ENCODE measurements at places on chromosomes 4 and X.
A peak's percentile ranks its signal among the peaks of the same experiment; 100 is the strongest.

DNA sequence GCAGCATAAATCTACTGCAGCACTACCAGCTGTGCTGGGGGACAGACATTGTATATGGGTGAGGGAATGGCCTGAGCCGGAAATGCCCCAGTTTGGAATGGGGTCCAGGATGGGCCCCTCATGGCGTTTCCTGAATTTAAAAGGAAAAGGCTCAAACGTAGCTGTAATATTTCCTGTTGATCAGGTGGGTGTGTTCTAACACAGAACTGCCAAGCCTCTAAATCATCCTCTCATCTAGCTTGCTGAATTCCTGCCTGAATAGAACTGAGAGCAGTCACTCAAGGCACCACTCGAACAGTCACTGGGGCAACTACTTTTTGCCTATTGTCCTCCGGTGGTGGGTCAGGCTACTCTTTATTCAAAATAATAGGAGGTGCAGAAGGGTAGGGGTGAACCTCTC is 28.7 kb downstream of the ADH6 start:
- no peak for DNase-seq

GRCh38 chrX:2314831-2315365 is 185.9 kb downstream of the DHRSX start:
- DNase-seq = no peak

DNA sequence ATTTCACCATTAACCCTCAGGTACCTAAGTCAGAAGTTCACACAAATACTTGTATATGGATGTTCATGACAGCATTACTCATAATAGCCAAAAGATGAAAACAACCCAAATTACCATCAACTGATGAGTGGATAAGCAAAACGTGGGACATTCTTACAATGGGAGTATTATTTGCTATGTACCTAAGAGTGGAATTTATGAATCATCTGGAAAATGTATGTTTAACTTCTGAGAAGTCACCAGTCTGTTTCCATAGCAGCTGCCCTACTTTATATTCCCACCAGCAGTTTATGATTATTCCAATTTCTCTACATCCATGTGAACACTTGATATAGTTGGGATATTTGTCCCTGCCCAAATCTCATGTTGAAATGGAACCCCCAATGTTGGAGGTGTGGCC is 1478.9 kb downstream of the PCDH19 start:
- no peak for DNase-seq

GRCh38 chr4:46844325-46844917 is 64.6 kb downstream of the COX7B2 start:
- DNase-seq = peak; percentile 68

- no peak for DNase-seq
These were observed 81.7 kb downstream of the ZC4H2 start for GRCh38 chrX:64894454-64895038.

DNA sequence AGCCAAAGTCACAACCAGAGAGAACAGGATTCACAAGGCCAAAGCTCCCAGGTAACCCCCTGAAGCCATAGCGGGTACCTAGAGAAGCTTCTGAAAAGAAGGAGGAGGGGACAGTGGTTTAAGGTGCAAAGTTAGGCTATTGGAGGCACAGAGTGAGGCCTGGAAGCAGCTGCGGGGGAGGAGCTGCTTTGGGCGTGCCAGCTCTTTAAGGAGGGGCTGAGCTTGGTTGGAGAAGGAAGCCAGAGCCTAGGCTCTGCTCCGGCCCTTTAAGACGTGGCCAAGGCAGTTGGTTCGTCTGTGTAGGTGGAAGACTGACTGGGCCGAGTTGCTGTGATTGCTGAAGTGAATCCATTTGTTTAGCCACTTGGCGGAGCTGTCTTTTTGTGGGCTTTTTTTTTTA is 1.5 kb downstream of the KLF8 start:
- no peak for DNase-seq

DNA sequence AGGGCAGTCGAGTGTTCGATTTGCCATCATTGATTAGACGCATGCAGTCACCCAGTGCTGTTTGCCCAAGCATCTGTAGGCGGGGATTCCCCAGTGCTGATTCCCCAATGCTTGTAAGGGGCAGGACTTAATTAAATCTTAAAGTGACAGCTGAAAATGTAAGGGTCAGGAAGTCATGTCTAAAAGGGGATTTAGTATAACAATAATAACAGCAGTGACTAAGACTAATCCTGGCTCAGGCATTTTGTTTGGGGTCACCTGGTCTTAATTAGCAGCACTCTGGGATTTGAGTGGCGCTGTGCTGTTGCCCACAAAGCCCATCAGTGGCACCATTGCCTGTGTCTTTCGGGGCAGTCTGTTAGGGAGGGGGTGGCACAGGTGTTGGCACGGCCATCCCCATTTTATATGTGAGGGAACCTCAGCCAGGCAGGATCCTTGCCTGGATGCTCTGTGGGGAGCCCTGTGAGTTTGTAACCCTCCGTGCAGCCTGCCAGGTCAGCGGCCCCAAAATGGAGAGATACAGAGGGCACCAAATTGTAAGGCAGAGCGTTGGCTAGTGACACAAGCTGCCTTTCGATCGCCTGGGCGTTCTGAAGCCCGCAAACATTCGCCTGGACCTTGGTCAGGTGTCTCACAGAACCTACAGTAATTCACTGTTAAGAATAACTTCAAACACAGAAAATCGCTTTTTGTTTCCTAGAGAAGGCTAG is 146.7 kb downstream of the TBL1X start:
- DNase-seq = no peak

- DNase-seq = no peak
These were observed 105.1 kb upstream of the ARHGAP24 start for GRCh38 chr4:85369703-85370380.

GRCh38 chr4:27248829-27249228 is 388.2 kb downstream of the STIM2 start:
- DNase-seq = no peak
